ENCODE measurements at places on chromosomes 7 and 10.

DNA sequence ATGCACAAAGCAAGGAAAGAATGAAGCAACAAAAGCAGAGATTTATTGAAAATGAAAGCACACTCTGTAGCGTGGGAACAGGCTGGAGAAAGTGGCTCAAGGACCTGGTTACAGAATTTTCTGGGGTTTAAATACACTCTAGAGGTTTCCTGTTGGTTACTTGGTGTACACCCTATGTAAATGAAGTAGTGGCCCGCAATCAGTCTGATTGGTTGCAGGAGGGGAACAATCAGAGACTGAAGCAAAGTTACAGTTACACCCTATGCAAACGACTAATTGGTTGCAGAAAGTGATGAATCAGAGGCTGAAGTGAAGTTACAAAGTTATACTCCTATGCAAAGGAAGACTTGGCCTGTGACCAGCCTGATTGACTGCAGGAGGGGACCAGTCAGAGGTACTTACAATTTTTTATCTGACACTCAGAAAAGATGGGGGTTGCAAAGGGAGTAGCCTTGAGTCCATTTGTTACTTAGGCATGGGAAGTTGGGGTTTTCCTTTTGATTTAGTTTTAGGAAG lies 3.6 kb upstream of the MTPN start:
- peak; percentile 91 for DNase-seq

GRCh38 chr7:68050627-68051026 lies 1054.0 kb downstream of the TYW1 start:
- no peak for DNase-seq

DNA sequence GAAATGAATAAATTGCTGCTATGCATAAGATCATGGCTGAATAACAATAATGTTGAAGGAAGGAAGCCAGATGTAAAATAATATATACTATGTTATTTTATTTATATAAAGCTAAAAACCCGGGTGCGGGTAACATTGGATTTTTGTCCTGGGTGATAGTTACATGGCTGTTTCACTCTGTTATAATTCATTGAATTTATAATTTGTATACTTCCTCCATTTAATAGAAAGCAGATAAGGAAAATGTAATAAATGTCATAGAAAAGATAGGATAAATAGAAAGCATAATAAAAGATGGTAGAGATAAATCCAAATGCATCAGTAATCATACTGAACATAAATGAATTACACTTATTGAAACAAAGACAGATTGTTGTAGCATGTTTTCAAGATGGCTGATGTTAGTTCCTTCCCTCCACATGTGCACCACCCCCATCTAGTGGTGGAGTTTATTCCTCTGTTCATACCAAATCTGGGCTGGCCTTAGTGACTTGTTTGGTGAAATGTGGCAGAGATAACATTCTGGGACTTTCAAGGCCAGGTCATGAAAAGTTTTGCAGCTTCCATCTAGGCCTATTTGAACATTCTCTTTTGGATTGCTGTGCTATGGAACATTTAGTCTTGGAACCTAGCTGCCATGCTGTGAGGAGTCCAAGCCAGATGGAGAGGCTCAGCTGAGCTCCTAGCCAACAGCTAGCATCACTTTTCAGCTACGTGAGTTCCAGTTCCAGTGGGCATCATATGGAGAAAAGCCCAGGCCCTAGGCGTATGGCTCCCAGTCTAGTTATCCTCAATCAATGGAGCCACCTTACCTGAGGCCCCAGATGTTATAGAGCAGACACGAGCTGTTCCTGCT lies 46.9 kb downstream of the AHCYL2 start:
- DNase-seq = peak; percentile 80

- no peak for DNase-seq
Observed at GRCh38 chr7:134691546-134692343, 45.1 kb downstream of the BPGM start.

GRCh38 chr10:8034466-8035005 lies 20.0 kb upstream of the GATA3 start:
- DNase-seq = no peak

DNA sequence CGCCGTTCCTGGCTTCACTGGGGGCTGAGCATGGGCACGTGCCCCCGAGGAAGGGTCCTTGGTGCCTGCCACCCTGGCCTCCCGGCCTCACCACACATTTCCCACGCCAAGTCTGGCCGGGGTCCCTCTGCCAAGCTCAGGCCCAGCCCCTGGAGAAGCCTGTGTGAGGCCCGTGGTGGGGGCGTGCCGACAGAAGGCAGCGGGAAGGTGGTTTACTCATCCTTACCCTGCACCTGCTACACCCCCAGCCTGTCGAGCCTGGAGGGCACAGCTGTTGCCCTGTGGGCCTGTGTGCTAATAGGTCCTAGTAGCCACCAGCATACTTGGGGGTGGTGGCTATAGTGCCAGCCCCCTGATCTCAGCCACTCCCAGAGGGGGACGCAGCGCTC lies 46.7 kb downstream of the NKX6-2 start:
- DNase-seq = no peak

GRCh38 chr10:122115874-122116273 lies 126.9 kb downstream of the TACC2 start:
- no peak for DNase-seq

DNA sequence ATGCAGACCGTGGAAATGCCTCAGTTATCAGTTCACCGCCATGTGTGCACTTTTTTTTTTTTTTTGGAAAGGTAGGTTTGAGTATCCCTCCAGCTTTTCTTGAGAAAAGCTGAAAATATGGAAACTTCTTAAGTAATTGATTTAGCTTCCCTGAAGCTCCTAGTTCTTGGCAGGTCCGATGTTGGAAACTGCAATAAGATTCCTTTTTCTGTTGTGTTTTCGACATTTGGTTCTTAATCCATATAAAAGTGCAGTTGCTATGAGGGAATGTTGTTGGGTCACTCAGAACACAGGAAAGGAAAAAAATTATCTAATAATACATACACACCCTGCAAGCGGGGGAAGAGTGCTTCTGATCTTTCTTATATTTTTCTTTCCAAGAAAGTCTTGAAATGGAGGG lies 665.2 kb downstream of the INHBA start:
- DNase-seq = no peak

GRCh38 chr10:99435986-99436638 lies 5.7 kb upstream of the GOT1 start:
- DNase-seq = peak; percentile 51

GRCh38 chr7:45074528-45075354 lies 14.0 kb downstream of the NACAD start:
- no peak for DNase-seq

GRCh38 chr10:127314797-127315196 lies 118.4 kb upstream of the INSYN2A start:
- no peak for DNase-seq

DNA sequence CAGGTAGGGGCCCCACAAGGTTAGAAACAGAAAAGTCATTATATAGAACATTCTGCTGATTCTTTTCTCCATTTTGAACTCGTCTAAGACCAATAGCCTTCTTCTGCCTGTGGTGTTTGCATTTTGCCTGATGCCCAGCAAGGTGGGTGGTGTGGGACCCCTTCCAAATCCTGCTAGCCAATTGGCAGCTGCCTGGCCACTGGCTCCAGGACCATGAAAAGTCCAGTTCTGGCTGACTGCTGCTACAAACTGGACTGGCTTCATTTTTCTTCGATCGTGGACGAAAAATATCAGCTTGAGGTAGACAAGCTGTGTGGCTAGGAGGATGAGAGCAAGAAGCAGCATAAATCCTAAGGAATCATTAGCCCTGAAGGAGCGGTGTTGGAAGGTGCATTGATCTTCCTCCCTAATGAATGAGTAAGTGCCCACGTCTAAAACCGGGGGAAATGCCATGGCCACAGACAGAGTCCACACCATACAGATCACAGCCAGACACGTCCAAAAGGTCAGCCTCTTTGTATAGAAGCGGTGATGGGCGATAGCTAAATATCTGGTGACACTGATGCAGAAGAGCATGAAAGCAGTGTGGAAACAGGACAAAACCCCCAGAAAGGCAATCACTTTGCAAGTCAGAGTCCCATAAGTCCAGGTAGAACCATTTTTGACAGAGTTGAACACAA lies 2.7 kb downstream of the GPR85 start:
- no peak for DNase-seq

DNA sequence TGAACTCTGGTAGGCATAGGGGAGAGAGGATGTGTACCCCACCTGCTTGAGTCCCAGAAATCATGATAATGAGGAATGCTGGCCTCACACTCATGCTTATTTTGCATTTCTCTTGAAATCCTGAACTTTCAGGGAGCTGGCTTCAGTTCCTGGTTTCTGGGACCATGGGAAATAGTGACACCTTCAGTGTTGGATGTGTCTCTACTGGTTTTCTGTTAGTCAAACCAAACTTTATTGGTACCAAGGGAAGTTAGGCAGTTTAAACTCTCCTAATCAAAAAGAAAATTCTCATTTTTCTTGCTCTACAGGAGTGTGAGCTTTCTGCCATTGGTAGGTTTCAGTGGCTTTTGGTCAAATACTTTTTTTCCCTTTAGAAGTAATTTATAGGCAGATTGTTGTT lies 11.8 kb upstream of the PCGF5 start:
- DNase-seq = no peak

- DNase-seq = no peak
Observed at GRCh38 chr10:100934084-100934659, 21.4 kb downstream of the SLF2 start.

DNA sequence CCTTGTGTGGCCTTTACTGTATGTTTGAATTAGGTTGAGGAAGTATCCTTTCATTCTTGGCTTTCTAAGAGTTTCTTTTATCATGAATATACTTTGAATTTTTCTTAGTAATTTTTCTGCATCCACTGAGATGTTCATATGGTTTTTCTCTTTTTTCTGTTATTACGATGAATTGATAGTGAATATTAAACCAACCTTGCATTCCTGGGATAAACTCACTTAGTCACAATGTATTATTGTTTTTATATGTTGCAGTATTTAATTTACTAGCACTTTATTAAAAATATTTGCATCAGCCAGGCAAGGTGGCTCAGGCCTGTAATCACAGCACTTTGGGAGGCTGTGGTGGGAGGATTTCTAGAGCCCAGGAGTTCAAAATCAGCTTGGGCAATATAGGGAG lies 15.3 kb upstream of the RBM33 start:
- no peak for DNase-seq

DNA sequence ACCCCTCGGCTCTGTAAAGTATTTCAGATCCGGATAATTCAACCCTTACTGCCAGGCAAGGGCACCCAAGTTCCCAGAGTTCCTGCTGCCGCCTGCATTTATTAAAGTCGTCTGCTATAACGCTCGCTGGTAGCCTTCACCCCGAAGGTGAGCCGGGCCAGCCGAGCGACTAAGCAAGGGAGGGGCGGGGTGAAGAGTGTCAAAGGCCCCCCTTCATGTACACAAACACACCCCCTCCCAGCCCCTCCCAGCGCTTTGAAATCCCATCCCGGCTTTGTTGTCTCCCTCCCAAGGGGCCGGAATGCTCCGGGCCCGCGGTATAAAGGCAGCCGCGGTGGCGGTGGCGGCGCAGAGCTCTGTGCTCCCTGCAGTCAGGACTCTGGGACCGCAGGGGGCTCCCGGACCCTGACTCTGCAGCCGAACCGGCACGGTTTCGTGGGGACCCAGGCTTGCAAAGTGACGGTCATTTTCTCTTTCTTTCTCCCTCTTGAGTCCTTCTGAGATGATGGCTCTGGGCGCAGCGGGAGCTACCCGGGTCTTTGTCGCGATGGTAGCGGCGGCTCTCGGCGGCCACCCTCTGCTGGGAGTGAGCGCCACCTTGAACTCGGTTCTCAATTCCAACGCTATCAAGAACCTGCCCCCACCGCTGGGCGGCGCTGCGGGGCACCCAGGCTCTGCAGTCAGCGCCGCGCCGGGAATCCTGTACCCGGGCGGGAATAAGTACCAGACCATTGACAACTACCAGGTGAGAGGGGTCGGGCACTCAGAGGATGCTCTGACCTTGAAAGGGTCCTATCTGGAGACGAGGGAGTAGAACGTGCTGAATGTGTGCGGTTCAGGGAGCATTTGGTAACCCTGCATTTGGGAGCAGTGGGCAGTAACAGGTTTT lies at the start of gene DKK1:
TSS of gene DKK1 (plus strand) at position 349 of the 889 bp plus-strand sequence. CDS start at position 503, 154 bp downstream.
- DNase-seq = peak; percentile 36

DNA sequence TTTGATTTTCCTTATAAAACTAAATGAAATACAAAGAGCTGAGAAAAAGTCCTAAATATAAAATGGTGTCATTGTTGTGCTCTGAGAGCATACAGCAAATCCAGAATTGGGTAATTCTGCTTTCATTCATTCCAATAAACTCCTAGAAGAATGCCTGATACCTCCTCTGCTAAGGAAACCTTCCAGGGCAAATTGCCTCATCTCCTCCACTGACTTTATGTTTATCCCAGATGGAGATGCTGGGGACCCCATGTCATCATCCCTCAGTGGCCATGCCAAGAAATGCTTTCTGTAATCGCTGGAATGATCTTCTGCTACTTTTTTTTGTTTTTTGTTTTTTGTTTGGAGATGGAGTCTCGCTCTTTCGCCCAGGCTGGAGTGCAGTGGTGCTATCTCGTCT lies 119.3 kb upstream of the PRKCQ start:
- DNase-seq = no peak

DNA sequence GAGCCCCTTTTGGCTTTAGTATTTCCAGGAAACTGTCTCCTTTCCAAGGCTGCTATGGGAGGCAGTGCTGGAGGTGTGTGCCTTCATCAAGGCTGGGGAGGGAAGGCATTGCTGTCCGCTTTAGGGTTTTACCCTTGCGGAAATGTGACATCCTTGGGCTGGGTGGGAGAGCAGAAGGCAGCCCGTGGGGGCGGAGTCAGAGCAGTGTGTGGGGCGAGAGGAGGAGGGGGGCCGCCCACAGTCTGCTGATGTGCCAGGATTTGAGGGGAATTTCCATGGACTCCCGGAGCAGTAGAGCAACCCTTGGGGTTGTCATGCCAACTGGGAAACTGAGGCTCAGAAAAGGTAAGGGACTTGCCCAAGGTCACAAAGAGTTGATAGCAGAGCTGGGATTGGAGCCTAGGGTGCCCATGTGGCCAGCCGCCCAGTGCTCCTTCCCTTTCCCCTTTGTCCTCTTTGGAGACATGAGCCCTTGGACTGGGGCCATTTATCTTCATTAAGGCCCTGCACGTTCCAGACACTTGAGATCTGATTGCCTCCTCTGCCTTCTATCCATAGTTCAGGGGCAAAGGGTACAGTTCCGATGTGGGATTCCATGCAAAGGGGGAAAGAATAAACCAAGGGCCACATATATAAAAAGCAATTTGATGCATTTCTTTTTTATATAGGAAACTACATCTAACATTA lies 22.2 kb downstream of the TSPAN15 start:
- no peak for DNase-seq

DNA sequence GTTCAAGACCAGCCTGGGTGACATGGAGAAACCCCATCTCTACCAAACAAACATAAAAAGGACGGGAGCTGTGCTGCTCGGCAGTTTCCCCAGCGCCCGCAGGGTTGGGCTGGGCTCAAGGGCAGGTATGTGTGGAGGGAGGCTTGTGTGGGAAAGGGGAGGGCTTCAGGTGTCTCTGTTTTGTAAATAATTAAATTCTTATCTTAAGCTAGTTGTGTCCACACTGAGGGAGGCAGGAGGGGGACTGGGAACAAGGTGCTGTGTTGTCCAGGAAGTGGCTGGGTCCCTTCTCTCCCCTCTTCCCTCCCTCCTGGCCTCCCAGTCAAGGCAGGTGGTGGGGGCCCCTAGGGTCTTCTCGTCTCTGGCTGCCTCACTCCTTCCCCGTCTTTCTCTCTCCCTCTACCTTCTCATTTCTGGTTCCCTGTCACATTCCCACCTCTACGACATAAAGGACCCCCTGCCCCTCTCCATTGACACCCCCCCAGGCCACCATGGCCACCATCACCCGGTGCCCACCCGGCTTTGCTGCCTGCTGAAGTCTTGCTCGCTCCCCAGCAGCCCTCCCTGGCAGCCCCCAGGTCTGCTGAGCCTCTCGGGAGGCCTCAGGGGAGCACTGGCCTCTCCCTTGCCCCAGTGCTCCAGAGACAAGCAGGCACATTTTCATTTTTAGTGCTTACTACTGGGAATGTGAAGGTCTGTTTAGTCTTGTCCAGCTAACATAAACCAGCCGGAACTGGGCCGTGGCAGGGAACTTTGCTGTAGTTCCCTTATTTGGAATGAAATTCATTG lies 19.3 kb downstream of the NEURL1 start:
- DNase-seq = no peak

Data from activated CD4-positive, alpha-beta T cell treated with anti-CD3 and anti-CD28 coated beads, Interleukin-10, Interleukin-2, amounts not matched to agents 100 ng/mL and 50 ng/mL, durations not matched to agents 16 hours and 8 hours (primary cell).